Fibroblast of mammary gland (primary cell): ENCODE measurements at places on chromosomes 3 and 15.

DNA sequence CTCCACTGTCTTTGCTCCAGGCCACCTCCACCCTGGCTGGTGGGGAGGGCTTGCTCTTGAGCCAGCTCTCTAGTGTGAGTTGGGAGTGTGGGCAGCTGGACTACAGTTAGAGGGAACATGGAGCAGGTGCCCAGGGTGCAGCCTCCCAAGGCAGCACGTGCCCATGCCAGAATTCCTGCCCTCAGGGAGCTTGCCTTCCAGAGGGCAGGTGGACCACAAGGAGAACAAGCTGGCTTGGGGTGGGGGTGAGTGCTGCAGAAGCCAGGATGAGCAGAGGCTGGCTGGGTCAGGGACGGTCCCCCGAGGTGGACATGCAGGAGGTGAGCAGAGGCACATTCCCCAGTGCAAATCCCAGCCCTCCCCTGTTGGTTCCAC is 89.5 kb downstream of the VGLL4 start:
- no peak for DNase-seq

GRCh38 chr3:36893137-36893557 is 51.7 kb downstream of the TRANK1 start:
- DNase-seq = peak; percentile 58

DNA sequence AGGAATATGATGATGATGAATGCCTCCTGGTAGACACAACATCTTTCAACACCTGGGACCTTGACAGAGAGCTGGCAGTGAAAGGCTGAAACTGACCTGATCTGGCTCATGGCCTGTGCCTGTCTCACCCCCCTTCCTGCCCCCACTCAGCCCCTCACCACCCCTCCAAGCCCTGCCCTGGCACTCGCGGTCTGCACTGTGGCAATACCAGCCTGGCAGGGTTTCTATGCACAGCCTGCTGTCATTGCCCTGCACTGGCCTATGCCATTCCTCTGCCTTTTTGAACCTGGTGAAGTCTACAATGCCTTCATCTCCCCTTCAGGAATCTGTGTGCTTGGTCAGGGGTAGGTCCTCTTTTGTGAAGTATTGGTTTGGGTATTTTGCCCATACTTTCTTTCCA is 56.5 kb downstream of the ACAD9 start:
- DNase-seq = no peak

DNA sequence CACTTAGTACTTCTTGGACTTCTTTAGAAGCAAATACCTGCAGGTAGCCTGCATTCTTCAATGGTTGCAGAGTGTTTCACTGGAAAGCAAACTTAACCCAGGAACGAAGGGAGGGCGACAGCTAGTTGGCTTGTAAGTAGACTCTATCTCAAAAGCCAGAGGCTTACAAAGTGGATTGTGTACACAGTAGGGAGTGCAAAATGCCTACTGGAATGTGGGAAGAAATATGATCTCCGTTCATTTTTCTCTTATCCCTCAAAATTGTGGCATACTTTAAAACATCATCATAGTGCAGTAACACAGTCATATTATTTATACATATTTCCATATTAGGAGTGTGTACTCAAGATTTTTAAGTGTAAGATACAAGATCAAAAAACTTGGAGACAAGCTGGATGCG is 155.7 kb downstream of the LIPC start:
- DNase-seq = no peak

- DNase-seq = no peak
Measured at GRCh38 chr3:192122832-192123594, 604.3 kb downstream of the FGF12 start.

GRCh38 chr3:179943117-179943880 is 93.4 kb downstream of the PEX5L start:
- DNase-seq = no peak
